ENCODE measurements at places on chromosomes 11 and 22. TPM values are rescaled to one million over a fixed set of nuclear protein-coding genes. Genes with fewer than 3 reads are reported as not detected.

DNA sequence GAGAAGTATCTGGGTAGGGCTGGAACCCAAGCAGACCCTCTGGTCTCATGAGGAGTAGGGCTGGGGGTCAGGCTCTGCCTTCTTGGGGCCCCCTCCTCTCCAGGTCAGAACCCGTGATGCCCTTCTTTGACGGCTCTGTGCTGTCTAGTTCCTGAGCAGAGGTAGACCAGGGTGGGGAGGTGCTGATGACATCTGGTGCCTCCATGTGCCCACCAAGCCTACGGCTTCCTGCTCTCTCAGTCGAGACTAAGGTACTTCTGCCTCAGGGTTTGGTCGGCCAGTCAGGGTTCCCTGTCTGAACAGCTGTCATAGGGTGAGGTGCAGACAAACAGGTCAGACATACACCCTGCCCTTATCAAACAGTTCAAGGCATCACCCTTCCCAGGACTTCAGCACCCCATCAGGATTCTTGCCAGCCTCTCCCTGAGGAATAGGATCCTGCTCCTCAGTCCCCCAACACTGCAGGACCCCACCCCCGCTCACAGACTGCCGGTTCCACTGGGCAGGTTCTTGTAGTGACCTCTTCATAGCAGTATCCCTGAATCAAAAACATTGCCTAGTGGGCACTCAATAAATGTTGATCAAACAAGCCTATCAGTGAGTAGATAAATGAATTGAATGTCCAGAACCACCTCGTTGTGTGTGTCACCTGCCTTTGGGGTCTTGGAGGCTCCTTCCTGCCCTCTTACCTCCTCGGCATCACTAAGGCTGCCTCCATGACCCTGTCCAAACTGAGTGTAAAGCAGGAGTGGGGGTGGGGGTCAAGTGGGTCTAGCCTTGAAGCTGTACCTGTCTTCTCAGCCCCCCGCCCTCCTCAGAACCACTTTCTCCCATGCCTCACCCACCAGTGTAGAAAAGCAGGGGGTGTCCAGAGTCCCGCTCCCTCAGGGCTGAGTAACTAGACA lies 158.2 kb downstream of the BUD13 start:
- DNase-seq: no peak

Gene FOLR1
- 2.6 TPM for total RNA-seq

DNA sequence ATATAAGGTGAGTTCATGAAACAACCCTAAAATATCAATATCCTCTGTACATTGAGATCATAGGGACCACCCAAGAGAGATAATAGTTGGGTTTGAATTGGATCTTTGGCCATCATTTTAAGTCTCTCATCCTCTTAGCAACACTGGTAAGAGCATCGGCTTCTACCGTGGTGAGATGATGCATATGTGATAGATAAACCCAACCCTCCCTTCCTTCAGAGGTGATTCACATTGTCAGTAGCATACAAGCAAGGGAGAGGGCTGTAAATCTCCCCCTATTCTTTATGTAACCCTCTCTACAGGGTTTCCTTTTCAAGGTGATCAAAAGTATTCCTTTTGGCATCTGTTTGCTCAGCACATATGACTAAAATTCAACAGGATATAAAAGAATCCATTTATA lies 102.4 kb upstream of the MTMR2 start:
- no peak for DNase-seq

GRCh38 chr22:19755722-19756287 lies 4.8 kb upstream of the TBX1 start:
- DNase-seq: no peak

- DNase-seq: no peak
Observed at GRCh38 chr11:80320226-80320625, 879.4 kb upstream of the TENM4 start.

Gene OR6T1
- not detected for total RNA-seq

- no peak for DNase-seq
Observed at GRCh38 chr11:60840470-60841430, 1.2 kb upstream of the CCDC86 start.

DNA sequence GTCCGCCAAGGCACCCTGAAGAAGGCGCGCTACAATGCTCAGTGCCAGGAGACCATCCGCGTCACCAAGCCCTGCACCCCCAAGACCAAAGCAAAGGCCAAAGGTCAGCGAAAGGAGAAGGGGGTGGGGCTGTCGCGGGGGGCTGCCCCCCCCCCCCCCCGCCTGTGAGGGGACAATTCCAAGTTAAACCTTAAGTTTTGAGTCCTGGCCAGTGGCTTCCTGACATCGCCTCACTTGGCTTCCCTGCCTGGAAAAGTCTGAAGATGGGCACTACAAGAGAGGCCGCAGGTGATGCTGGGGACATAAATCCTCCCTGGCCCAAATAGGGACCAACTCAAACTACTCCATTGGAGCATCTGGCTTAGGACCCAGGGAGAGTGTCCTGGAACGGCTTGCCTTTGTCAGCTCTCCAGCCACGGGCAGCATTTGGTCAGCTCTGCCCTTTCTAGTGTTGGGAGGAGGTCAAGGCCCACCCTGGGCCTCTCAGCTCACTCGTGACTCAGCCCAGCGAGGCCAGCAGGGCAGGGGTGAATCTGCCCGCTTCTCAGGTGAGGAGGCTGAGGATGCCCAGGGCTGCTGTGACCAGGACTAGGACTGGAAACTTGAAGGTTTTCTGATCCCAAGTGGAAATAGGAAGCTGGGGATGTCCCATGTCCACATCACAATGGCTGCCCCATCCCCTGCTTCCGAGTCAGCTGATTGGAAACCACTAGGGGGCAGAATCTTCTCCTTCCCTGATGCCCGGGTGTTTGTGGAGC lies 1.4 kb downstream of the MDK start:
- no peak for DNase-seq

DNA sequence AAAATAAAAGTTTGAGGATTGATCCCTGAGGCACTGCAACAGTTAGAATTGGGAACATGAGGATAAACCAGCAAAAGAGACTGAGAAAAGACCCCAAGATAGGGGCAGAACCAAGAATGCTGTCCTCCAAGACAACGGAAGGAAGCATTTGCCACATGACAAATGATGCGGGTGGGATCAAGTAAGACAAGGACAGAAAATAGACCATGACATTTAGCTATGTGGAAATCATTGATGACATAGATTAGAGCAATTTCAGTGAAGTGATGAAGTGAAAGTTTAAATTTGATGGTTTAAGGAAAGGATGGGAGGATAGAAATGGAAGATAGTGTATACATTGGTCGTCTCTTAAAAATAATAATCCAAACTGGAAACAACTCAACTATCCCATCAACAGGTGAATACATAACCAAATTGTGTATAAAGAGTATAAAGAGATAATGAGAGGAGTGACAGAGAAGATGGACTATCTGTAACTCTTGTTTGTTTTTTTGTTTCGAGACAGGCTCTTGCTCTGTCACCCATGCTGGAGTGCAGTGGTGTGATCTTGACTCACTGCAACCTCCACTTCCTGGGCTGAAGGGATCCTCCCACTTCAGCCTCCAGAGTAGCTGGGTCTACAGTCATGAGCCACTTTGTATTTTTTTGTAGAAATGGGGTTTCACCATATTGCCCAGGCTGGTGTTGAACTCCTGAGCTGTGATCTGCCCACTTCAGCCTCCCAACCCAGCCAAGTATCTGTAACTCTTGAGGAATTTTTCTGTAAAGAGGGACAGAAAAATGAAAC lies 48.7 kb upstream of the FDX1 start:
- no peak for DNase-seq

- DNase-seq: no peak
Observed at GRCh38 chr22:17087498-17088131, 2.8 kb downstream of the IL17RA start.

- no peak for DNase-seq
Observed at GRCh38 chr11:44171518-44171917, 76.0 kb downstream of the EXT2 start.

GRCh38 chr11:104582431-104582830 lies 315.8 kb downstream of the CASP12 start:
- DNase-seq: no peak

Gene APOA1
- total RNA-seq: not detected

DNA sequence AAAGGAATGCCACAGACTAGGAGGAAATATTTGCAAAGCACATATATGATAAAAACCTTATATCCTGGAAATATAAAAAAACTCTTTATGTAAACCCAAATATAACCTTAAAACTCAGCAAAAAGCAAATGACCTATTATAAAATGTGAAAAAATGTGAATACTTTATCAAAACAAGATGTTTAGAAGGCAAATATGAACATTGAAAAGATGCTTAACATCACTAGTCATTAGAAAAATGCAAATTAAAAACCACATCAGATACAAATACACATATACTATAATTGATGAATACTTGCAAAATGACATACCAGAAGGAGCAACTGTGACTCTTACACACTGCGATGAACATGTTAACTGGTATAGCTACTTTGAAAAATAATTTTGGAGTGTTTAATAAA lies 511.2 kb upstream of the LRRC4C start:
- no peak for DNase-seq

- DNase-seq: no peak
Observed at GRCh38 chr22:29512031-29512430, 32.0 kb downstream of the NEFH start.

GRCh38 chr11:123977731-123978347 lies at the start of gene OR10S1:
OR10S1 (minus strand) TSS chr11:123977781; CDS start chr11:123977664, 117 bp downstream.
- no peak for DNase-seq

Gene DDT
- total RNA-seq: 115 TPM

Gene PMM1
- 18.0 TPM for total RNA-seq

- DNase-seq: no peak
Observed at GRCh38 chr11:12390687-12391110, 13.3 kb downstream of the PARVA start.

Measured in Calu3 (cell line).